ENCODE measurements at places on chromosomes 7 and 10.

GRCh38 chr10:84076047-84076388, 63.3 kb upstream of the GHITM start:
- DNase-seq: no peak

- DNase-seq: no peak
Observed at GRCh38 chr7:130268463-130269317, 2.0 kb downstream of the CPA2 start.

DNA sequence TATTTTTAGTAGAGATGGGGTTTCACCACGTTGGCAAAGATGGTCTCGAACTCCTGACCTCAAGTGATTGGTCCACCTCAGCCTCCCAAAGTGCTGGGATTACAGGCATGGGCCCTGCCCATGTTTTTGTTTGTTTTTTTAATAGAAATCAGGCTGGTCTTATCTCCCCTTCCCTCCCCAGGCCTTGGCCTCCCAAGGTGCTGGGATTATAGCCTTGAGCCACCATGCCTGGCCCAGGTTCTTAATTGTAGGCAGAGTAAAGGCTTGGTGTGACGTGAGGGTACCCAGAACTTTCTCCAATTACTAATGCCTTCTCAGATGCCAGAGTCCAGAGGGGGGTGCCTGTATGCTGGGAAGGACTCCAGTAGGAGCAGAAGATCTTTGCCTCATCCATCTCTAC, 5.2 kb upstream of the MKRN1 start:
- DNase-seq: no peak

GRCh38 chr7:96243241-96243640, 78.7 kb downstream of the SLC25A13 start:
- no peak for DNase-seq

- DNase-seq: no peak
Observed at GRCh38 chr7:98852826-98853225, 17.0 kb downstream of the TMEM130 start.

- no peak for DNase-seq
Observed at GRCh38 chr10:98528166-98528804, 81.5 kb upstream of the HPS1 start.

Data from brain (organoid and tissue), 16 donors.